Liver (tissue), 10 donors: ENCODE measurements at places on chromosomes 5 and 9. TPM values are rescaled to one million over a fixed set of nuclear protein-coding genes. Genes with fewer than 3 reads are reported as not detected.

The PRSS3 gene
- polyA plus RNA-seq = 8.7 TPM

The PFN3 gene
- polyA plus RNA-seq = not detected

The PTGS1 gene
- polyA plus RNA-seq = 1.4 TPM

The PCDHGA12 gene
- polyA plus RNA-seq = 0.74 TPM

The HMCN2 gene
- 0.24 TPM for polyA plus RNA-seq

The SAPCD2 gene
- polyA plus RNA-seq = 0.06 TPM

The PCDHA5 gene
- polyA plus RNA-seq = not detected

The LCP2 gene
- 6.0 TPM for polyA plus RNA-seq

The FAM120A gene
- polyA plus RNA-seq = 47.9 TPM

The FOXD4 gene
- polyA plus RNA-seq = 0.05 TPM

The SARDH gene
- 69.7 TPM for polyA plus RNA-seq

The PTRH1 gene
- polyA plus RNA-seq = 21.6 TPM

The UCK1 gene
- 19.6 TPM for polyA plus RNA-seq

The ADGRV1 gene
- 15.5 TPM for polyA plus RNA-seq

The SLC46A2 gene
- polyA plus RNA-seq = 0.01 TPM

The FGFR4 gene
- polyA plus RNA-seq = 42.3 TPM

The LTC4S gene
- 3.3 TPM for polyA plus RNA-seq

The CCDC180 gene
- polyA plus RNA-seq = 0.09 TPM

The PCDHGA7 gene
- polyA plus RNA-seq = 0.21 TPM

The PCDHA9 gene
- polyA plus RNA-seq = not detected

The SOHLH1 gene
- polyA plus RNA-seq = not detected

The TLX3 gene
- polyA plus RNA-seq = not detected

The MYOT gene
- 0.36 TPM for polyA plus RNA-seq

The CARD9 gene
- 1.3 TPM for polyA plus RNA-seq

The CFAP77 gene
- not detected for polyA plus RNA-seq

The SH3TC2 gene
- polyA plus RNA-seq = 0.31 TPM

The ZCCHC10 gene
- polyA plus RNA-seq = 24.2 TPM

The BRD3 gene
- polyA plus RNA-seq = 7.2 TPM

The PCDHB2 gene
- not detected for polyA plus RNA-seq

The XPA gene
- polyA plus RNA-seq = 19.6 TPM

The SLC22A4 gene
- 0.25 TPM for polyA plus RNA-seq

The ZBTB6 gene
- 1.5 TPM for polyA plus RNA-seq

The ZSWIM6 gene
- 1.7 TPM for polyA plus RNA-seq

The ABHD17B gene
- polyA plus RNA-seq = 5.2 TPM

The MARCHF11 gene
- not detected for polyA plus RNA-seq

The OMD gene
- polyA plus RNA-seq = 0.52 TPM

The MAMDC2 gene
- polyA plus RNA-seq = 1.3 TPM

The TXNDC8 gene
- polyA plus RNA-seq = not detected

The CCL28 gene
- 1.2 TPM for polyA plus RNA-seq

The BAAT gene
- polyA plus RNA-seq = 275 TPM

The AGPAT2 gene
- 211 TPM for polyA plus RNA-seq

The SLC6A7 gene
- polyA plus RNA-seq = not detected

The PKD2L2 gene
- not detected for polyA plus RNA-seq

The SLC6A19 gene
- polyA plus RNA-seq = 0.31 TPM

The MAP3K1 gene
- 3.3 TPM for polyA plus RNA-seq

The HTR1A gene
- polyA plus RNA-seq = not detected

The PIP5K1B gene
- polyA plus RNA-seq = 0.09 TPM

The KCNMB1 gene
- polyA plus RNA-seq = 0.04 TPM

The RPL37 gene
- 479 TPM for polyA plus RNA-seq

The CHSY3 gene
- polyA plus RNA-seq = 2.0 TPM

The TRIP13 gene
- polyA plus RNA-seq = 1.0 TPM

The ACTBL2 gene
- polyA plus RNA-seq = not detected

The EIF4E1B gene
- not detected for polyA plus RNA-seq
